NCI-H2081 (cell line): ENCODE measurements at places on chromosomes 16 and 17.

GRCh38 chr17:50189550-50190292, 11.7 kb downstream of the COL1A1 start:
- no peak for DNase-seq

DNA sequence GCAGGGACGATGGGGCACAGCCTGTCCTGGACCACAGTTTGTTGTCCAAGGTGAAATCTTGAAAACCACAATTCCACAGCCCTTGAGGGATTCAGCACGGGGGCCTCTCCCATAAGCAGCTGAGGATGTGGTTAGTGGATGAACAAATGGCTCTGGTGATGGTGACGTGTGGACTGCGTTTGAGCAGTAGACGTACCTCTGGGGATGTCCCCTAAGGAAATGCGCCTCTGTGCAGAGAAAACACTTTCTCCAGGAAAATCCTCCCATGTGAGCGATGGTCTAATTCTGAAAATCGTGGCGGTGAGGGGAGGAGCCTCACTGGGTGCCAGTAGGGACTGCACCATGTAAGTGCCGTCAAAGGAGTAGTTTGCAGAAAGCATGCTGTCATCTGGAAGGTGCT, 2.7 kb upstream of the SEPTIN12 start:
- no peak for DNase-seq

DNA sequence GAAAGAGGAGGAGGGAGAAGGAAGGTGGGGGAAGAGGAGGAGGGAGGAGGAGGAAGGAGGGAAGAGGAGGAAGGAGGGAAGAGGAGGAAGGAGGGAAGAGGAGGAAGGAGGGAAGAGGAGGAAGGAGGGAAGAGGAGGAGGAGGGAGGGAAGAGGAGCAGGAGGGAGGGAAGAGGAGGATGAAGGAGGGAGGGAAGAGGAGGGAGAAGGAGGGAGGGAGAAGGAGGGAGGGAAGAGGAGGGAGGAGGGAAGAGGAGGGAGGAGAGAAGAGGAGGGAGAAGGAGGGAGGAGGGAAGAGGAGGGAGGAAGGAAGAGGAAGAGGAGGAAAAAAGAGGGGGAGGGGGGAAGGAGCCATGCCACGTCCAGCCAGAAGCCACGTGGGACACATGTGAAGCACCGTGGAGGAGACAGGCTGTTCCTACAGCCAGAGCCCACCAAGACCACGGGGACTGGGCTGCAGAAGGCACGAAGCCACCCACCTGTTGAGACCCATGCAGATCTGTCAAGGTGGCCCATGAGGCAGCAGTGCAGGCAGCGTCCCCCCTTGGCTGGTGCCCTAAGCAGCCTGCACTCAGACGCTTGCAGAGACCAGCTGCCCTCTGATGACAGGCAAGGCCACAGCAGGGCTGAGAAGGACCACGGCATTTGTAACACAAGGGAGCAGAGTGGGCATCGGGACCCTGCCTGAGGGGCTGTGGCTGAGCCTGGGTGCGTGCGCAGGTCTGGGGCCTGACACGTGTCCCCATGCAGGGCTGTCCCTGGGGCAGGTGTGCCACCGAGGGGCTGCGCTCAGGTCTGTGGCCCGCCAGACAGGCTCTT, 10.3 kb downstream of the NDUFAF8 start:
- DNase-seq = peak; percentile 25

DNA sequence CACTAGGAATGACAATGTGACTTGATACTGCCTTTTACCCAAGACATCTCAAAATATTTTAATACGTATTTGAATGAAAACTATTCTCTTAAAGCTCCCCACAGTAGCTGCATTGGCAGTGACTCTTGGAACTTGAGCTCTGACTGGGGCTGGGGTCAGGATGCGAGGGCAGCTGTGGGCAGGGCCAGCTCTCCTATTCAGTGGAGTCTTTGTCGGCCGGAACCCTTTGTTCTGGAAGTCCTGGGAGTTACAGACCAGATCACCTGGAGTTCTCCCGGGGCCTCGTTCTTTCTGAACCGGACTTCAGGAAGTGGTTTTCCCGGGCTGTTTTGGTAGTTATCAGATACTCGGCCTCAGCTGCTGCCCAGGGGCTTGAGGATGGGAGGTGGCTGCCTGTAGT, 84.9 kb downstream of the NPIPB11 start:
- DNase-seq = no peak

GRCh38 chr17:56762988-56763387, 70.7 kb downstream of the C17orf67 start:
- no peak for DNase-seq
